ENCODE measurements at places on chromosomes 5 and 9.

GRCh38 chr5:79931866-79932265, 59.2 kb downstream of the MTX3 start:
- H3K27me3 ChIP-seq = no peaks in the 10 kb centered on the region
- no peak overlapping the region for H3K4me3 ChIP-seq
- H3K36me3 ChIP-seq = no peaks in the 10 kb centered on the region

DNA sequence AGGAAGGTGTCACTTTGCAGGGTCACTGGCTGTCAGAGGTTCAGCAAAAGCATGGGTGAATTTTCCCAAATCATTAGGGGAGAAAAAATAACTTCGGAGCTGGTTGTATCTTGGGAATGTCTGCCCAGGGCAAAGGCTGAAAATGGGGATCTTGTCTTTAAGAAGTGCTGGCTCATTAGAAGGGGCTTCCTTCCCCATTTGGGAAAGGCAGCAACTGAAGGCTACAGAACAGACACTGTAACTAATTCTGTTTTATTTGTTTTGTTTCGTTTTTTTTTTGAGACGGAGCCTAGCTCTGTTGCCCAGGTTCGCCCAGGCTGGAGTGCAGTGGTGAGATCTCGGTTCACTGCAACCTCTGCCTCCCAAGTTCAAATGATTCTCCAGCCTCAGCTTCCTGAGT, 70.3 kb upstream of the PCA3 start:
- no peak for DNase-seq
- H3K4me1 ChIP-seq = peaks cover 13% of the 10 kb centered on the region
- no peak overlapping the region for H3K27ac ChIP-seq

- no peak overlapping the region for H3K4me3 ChIP-seq
- no peaks in the 10 kb centered on the region for H3K4me1 ChIP-seq
- H3K27me3 ChIP-seq = no peaks in the 10 kb centered on the region
- no peaks in the 10 kb centered on the region for H3K36me3 ChIP-seq
Measured at GRCh38 chr5:86532429-86532828, 85.3 kb upstream of the COX7C start.

GRCh38 chr5:171688696-171689495, 96.7 kb upstream of the SMIM23 start:
- no peaks in the 10 kb centered on the region for H3K4me1 ChIP-seq
- no peaks in the 10 kb centered on the region for H3K27me3 ChIP-seq
- no peaks in the 10 kb centered on the region for H3K36me3 ChIP-seq
- H3K27ac ChIP-seq = no peak overlapping the region

- no peak for DNase-seq
- H3K27me3 ChIP-seq = no peaks in the 10 kb centered on the region
- H3K27ac ChIP-seq = no peak overlapping the region
Measured at GRCh38 chr5:173020643-173021042, 35.5 kb upstream of the CREBRF start.

DNA sequence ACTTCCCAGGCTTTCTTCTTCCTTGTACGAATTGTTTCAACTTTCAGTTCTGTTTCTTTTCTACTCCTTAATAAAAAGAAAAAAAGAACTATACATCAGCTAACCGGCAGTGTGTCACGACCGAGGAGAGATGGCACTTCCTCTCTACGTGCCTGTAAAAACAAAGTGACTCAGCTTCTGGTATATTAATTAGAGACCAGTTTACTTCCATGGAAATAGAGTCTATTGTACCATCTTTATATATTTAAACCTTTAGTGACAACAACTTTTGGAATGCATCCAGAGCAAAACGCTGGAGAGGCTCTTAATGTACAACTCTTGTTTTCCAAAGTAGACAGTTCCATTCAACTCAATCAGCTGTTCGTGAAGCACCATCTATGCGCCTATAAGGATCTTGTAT, 94.5 kb upstream of the LIFR start:
- no peak for DNase-seq
- H3K27me3 ChIP-seq = no peaks in the 10 kb centered on the region
- H3K27ac ChIP-seq = no peak overlapping the region
- H3K4me3 ChIP-seq = no peak overlapping the region
- H3K4me1 ChIP-seq = no peaks in the 10 kb centered on the region

DNA sequence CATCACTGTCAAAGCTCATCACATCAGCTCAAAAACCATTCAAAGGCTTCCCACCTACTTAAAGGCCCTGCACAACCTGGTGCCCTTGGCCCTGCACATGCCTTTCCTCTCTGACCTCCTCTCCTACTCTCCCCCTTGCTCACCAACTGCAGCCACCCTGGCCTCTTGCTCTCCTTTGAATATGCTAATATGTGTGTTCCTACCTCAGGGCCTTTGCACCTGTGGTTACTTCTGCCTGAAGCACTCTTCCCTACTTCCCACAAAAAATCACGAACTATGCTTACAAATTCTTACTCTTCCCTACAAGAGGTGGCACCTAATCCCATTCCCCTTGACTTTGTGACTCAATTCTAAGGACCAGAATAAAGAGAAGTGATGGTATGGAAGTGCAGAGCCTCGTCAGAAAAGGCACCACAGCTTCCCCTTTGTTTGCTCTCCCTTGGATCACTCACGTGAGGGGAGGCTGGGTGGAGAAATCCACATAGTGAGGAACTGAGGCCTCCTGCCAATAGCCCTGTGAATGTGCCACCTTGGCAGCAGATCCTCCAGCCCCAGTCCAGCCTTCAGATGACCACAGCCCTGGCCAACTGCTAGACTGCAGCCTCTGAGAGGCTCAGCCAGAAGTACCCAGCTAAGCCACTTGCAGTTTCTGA, 3.2 kb upstream of the TMEM171 start:
- no peak overlapping the region for H3K27ac ChIP-seq
- peaks cover 40% of the 10 kb centered on the region for H3K4me1 ChIP-seq
- no peaks in the 10 kb centered on the region for H3K36me3 ChIP-seq

DNA sequence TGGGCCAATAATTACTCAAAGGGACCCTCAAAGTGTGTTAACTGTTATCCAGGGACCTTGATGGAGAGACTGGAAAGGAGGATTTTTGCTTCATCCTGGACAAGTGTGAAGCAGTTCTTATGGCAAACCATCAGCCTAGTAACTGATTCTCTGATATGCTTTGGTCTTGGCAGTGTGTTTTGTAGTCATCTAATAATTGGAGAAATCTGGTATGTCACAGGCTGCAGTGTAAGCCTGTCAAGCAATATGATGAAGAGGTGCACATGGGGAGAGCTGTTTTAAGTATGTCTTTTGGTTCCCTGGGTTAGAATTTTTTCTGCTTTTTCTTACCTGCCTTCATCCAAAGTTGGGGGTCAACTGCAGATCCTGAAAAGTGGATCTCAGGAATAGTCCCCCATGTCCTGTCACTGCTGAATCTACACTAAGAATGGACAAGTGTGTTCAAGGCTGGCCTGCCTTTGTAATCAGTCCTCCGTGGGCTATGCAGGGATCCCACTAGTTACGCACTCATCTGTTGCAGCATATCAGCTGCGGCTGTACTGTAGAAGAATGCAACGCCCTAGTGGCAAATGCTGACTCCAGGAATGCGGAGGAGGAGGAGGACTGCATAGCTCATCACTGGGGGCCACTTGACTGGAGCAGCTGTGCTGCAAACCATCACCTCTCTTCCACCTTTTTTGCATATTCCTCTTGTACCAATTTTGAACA, 1.9 kb downstream of the SPTAN1 start:
- peak overlapping the region; percentile 70 for H3K4me3 ChIP-seq
- H3K27me3 ChIP-seq = no peaks in the 10 kb centered on the region
- peaks cover 68% of the 10 kb centered on the region for H3K4me1 ChIP-seq
- no peak for DNase-seq
- H3K36me3 ChIP-seq = no peaks in the 10 kb centered on the region

- no peaks in the 10 kb centered on the region for H3K36me3 ChIP-seq
- no peak overlapping the region for H3K4me3 ChIP-seq
- peak overlapping the region; percentile 45 for H3K27ac ChIP-seq
- no peak for DNase-seq
- no peaks in the 10 kb centered on the region for H3K4me1 ChIP-seq
Measured at GRCh38 chr5:126446498-126447224, 23.5 kb downstream of the GRAMD2B start.

- no peaks in the 10 kb centered on the region for H3K27me3 ChIP-seq
- H3K4me3 ChIP-seq = peak overlapping the region; percentile 72
- H3K4me1 ChIP-seq = peaks cover 71% of the 10 kb centered on the region
- no peak for DNase-seq
- H3K36me3 ChIP-seq = no peaks in the 10 kb centered on the region
- H3K27ac ChIP-seq = peak overlapping the region; percentile 88
Measured at GRCh38 chr5:119355244-119355638, 578 bp upstream of the TNFAIP8 start.

DNA sequence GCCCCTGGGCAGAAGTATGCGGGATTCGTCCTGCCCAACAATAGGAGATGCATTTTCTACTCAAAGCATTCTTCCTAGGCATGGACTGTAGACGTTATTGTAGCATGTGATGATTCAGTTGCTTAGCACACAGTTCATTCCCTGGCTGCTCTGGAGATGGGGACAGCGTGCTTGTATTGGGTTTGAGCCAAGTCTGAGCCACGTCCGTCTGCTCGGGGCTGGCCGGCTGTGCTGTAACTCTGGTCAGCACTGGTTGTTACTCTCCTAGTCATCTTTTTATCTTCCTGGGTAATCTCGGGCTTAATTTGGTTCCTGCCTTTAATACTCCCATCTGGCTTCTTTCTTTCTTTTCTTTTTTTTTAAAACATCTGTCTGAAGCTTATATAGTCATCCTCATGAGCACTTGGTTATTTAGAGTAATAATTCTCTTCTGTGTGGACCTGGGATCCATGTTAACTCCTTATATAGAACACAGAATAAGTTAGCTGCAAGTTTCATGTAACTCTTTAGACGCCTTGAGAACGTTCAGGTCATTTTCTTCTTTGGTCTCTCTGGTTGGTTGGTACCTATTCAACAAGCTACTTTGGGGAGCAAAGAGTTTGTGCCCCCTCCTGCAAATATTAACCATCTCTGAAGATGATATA, 118.8 kb upstream of the RPS23 start:
- no peak overlapping the region for H3K4me3 ChIP-seq
- no peak for DNase-seq
- no peaks in the 10 kb centered on the region for H3K4me1 ChIP-seq
- H3K27ac ChIP-seq = no peak overlapping the region

GRCh38 chr5:53109443-53110127, at the start of gene MOCS2:
MOCS2 (minus strand) TSS chr5:53109757; CDS start chr5:53107174, 2,583 bp downstream.
- no peaks in the 10 kb centered on the region for H3K36me3 ChIP-seq
- peak; percentile 12 for DNase-seq
- H3K27me3 ChIP-seq = no peaks in the 10 kb centered on the region
- peak within 1 kb of the TSS; percentile 79 for H3K27ac ChIP-seq
- peaks cover 6% of the 10 kb centered on the region for H3K4me1 ChIP-seq
- peak within 1 kb of the TSS; percentile 73 for H3K4me3 ChIP-seq

- no peak overlapping the region for H3K4me3 ChIP-seq
- no peak for DNase-seq
- no peaks in the 10 kb centered on the region for H3K27me3 ChIP-seq
- no peaks in the 10 kb centered on the region for H3K36me3 ChIP-seq
- H3K27ac ChIP-seq = no peak overlapping the region
- H3K4me1 ChIP-seq = no peaks in the 10 kb centered on the region
Measured at GRCh38 chr9:132698989-132699388, 28.7 kb downstream of the GTF3C4 start.

DNA sequence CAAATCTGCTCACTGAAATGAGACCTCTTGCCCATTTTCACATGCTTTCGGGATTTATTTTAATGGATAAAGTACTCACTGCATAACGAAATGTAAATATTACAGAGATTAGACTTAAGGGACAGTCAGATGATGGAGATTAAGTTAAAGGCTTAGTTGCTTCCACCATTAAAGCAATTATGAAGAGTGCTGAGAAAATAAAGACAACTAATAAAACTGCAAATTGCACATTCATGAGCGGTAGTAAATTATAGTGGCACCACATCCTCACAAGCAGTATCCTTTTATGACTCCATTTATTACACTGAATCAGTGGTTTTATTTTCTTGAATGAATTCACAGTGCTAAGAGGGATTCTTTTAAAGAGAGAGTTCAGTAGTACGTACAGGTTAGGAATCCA, 76.2 kb upstream of the TMED7 start:
- no peak overlapping the region for H3K27ac ChIP-seq
- no peaks in the 10 kb centered on the region for H3K27me3 ChIP-seq
- no peak overlapping the region for H3K4me3 ChIP-seq
- H3K36me3 ChIP-seq = no peaks in the 10 kb centered on the region
- no peak for DNase-seq
- H3K4me1 ChIP-seq = no peaks in the 10 kb centered on the region

GRCh38 chr9:12904261-12905000, 129.6 kb downstream of the LURAP1L start:
- H3K36me3 ChIP-seq = no peaks in the 10 kb centered on the region
- no peak for DNase-seq
- H3K4me3 ChIP-seq = no peak overlapping the region
- no peaks in the 10 kb centered on the region for H3K4me1 ChIP-seq

GRCh38 chr9:13759551-13759950, 480.1 kb upstream of the MPDZ start:
- H3K4me3 ChIP-seq = no peak overlapping the region
- no peaks in the 10 kb centered on the region for H3K4me1 ChIP-seq
- no peak overlapping the region for H3K27ac ChIP-seq
- DNase-seq = no peak

GRCh38 chr5:7827610-7828009, 23.3 kb downstream of the CFAP90 start:
- H3K27me3 ChIP-seq = no peaks in the 10 kb centered on the region
- H3K4me3 ChIP-seq = no peak overlapping the region
- H3K27ac ChIP-seq = no peak overlapping the region
- no peaks in the 10 kb centered on the region for H3K4me1 ChIP-seq

GRCh38 chr5:3619579-3619978, 23.9 kb downstream of the IRX1 start:
- H3K36me3 ChIP-seq = no peaks in the 10 kb centered on the region
- H3K27ac ChIP-seq = no peak overlapping the region
- no peaks in the 10 kb centered on the region for H3K4me1 ChIP-seq
- no peak overlapping the region for H3K4me3 ChIP-seq
